ENCODE measurements at places on chromosomes 6 and 20.

- DNase-seq = no peak
Measured at GRCh38 chr6:947235-947934, 254.4 kb upstream of the EXOC2 start.

GRCh38 chr6:137980777-137981176 lies 113.7 kb downstream of the TNFAIP3 start:
- DNase-seq = no peak

- DNase-seq = peak; percentile 81
Measured at GRCh38 chr20:22385602-22386305, 198.6 kb downstream of the FOXA2 start.

DNA sequence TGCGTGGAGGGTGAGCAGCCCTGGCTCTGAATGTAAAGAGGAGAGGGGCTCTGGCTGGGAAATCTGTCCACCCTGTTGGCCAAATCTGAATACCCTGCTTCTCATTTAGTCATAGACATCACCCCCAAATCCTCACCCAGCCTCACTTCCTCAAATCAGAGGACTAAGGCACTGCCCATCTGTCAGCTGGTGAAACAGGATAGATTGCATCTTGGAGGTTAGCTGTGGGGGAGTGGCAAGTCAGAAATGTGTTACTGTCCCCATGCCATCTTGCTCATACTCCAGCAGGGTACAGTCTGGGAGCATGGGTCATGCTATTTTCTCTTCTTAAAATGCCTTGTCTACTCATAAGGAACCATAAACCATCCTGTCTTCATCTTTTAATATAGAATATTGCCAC lies 9.5 kb upstream of the DTNBP1 start:
- no peak for DNase-seq

DNA sequence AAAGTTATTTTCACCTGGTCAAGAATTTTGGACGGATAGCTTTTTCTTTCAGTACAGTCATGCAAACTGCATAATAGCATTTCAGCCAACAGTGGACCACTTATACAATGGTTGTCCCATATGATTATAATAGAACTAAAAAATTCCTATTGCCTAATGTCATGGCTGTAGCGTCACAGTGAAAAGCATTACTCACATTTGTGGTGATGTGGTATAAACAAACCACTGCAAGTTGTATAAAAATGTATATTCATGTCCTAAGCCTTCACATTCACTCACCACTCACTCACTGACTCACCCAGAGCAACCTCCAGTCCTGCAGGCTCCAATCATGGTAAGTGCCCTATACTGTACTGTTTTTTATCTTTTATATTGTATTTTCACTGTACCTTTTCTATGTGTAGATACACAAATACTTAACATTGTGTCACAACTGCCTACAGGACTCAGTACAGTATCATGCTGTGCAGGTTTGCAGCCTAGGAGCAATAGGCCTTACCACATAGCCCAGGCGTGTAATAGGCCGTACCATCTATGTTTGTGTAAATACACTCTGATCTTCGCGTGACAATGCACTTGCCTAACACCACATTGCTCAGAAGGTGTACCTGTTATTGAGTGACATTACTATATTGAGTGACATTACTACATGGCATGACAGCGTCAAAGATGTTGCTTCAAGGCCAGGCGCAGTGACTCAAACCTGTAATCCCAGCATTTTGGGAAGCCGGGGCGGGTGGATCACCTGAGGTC lies 17.9 kb downstream of the ABHD12 start:
- no peak for DNase-seq

GRCh38 chr6:108454356-108454755 lies 106.4 kb upstream of the FOXO3 start:
- DNase-seq = no peak
